ENCODE measurements at places on chromosomes 3 and 15.

DNA sequence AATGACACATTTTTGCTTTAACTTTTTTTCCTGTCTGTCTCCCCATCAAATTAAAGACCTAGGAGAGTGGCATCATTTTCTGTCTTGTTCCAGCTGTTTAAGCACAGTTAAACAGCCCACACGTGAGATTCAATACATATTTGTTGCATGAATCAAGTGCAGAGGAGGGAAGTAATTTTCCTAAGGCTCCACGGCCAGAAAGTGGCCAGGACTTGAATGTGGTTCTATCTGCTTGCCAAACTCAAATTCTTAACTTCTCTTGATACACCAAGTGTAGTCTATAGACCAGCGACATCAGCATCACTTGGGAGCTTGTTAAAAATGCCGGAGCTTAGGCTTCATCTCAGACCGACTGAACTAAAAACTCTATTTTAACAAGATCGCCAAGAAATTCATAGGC is 724.8 kb upstream of the CFAP20DC start:
- no peak for DNase-seq

DNA sequence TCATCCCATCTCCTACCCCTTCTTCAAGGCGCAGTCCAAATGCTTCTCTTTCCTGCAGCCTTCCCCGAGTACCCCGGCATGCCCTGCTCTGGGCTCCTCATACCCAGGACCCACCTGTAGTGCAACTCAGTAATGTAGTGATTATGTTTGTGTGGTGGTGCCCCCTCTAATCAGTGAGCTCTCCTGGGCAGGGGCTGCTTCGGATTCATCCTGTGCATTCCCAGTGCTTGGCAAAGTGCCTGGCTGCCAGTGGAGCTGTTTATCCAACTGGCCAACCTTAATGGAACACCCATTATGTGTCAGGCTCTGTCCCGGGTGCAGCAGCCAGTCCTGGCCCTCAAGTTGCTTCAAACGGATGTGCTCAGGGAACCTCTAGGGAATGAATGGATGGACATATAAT is 174.4 kb upstream of the LINGO1 start:
- DNase-seq, result no peak

- no peak for DNase-seq
Measured at GRCh38 chr15:96340598-96341512, 10.4 kb downstream of the NR2F2 start.

DNA sequence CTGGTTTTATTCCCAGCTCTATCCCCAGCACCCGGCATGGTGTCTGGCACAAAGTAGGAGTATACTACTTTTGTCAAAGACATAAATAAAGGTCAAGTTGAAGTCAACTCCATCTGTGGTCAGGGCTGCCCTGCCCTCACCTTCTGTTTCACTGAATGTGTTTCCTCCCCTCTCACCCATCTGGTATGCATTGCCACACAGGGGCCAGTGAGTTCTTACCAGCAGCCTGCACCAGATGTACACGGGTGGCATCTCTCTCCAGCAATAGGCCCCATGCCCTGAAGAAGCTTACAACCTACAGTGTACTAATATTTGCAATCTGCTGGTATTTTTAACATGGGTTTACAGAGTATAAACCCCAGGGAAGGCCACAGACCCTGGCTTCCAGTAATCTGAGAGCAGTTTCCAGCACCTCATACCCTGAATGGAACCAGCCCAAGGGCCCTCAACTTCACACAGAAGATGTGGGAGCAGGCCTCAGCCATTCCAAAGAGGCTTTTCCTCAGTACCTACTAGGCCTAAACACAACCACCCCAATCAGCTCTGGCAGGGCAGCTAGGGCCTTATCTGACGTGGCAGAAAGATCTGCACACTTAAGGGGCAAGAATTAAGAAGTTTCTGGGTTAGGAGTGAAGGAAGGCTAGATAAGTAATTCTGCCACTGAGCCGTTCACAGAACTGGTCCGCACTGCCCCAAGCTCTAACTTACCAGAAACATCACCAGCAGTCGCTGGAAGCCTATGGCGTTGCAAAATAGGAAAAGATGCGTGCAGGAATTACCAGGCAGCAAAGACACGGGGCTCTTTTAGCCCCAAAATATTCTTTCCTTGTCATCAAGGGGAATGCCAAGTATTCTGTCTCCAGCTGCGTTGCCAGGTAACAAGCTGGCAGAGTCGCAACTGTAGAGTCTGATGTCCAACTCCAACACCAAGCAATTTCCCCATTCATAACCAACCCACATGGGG is 2.1 kb downstream of the IDH2 start:
- DNase-seq, result no peak

DNA sequence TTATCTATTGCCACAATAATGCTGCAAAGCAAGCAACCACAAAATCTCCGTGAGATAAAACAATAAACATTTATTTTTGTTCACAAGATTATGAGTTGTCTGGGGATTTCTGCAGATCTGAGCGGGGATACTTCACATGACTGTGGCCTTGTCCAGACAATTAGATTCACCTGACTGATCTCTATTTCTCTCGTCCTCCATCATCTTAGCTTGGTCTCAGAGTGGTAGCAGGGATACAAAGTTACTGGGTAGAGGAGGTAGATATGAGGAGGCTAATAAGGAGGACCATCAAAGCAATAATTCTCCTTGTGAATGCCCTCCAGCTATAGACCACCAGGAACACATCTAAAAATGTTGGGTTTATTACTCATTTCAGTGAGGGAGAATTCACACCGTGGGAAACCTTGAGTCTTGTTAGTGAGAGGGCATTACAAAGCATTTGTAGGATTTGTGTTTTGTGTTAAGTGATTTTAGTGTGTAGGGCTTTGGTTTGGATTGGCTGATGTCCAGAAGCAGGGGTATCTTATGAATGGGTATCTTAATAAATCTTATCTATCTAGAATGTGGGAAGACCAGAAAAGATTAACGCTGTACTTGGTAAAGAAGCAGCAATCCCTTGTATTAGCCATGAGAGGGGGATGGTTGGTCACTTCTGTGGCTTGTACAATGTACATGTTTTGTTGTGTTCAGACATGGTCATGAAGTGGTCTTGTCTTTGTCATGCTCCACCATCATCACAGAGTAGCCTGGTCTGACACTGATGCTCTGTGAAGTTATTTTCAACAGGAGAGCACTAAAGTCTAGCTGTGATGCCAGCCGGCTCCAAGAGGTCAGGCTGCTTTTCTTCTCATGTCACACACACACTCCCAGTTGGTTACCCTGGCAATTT is 287.6 kb upstream of the STT3B start:
- no peak for DNase-seq

DNA sequence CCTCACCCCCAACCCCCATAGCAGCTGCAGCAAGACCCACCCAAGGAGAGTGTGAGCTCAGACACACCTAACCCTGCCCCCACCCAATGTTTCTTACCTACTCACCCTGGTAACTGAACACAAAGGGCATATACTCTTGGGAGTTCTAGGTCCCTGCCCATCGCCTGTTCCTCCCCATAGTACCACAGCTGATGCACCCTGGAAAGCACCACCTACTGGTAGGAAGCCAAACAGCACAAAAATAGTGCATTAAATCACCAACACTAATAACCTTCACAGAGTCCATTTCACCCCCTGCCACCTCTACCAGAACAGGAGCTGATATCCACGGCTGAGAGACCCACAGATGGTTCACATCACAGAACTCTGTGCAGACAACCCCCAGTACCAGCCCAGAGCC is 245.2 kb downstream of the EFHB start:
- DNase-seq, result no peak

DNA sequence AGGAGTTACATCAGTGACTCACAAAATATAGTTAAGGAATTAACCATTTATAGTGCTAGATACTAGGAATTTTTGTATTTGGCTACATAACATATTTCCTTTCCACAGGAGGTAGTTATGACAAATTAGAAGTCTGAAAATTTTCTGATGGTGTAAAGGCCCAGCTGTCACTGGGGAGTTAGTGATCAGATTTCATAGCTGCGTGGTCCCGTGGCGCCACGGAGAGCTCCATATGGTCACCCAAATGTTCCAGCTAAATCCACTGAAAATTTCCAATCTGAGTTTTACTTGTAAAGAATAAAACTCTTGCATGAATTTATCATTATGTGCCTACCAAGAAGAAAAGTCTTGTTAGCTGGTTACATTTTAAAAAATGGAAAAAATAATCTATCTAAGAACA is 368.9 kb upstream of the PLSCR5 start:
- DNase-seq, result no peak

- DNase-seq, result no peak
Measured at GRCh38 chr3:185172086-185173049, 19.5 kb upstream of the C3orf70 start.

DNA sequence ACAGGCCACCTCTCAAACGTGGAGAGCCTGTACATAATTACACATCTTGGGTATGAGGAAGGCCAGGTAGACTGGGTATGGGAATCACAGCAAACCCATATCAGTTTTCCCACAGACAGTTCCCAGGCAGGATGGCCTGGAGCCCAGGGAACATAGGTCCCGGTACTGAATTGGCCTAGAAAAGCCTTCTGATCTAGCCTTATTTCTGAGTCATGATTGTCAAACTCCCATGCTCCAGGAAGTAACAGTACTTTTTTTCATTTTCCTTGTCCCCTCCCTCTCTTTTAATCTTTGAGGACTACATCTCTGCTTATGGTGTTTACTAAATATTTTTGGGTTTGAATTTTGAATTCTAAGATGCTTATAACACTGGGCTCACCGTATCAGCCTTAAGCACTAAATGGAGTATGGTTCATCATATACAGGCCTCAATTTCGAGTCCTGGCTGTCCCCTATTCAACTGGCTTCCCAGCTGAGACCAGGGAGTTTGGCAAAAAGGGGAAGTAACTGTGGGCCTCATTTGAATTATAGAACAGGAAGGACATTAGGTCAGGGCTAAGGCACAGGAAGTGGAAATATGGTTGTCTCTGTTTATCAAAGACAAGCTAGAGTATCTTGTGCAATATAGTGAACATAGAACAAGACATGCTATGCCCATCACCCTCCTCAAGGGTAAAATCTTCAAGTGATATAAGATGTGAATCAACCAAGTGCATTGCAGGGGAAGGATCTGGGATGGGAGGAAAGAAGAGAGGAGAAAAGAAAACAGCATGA is 494.6 kb downstream of the NTRK3 start:
- no peak for DNase-seq
